ENCODE measurements at places on chromosomes 16 and 17. TPM values are rescaled to one million over a fixed set of nuclear protein-coding genes. Genes with fewer than 3 reads are reported as not detected.

GRCh38 chr17:83145358-83145738, 65.9 kb downstream of the METRNL start:
- DNase-seq, result no peak

DNA sequence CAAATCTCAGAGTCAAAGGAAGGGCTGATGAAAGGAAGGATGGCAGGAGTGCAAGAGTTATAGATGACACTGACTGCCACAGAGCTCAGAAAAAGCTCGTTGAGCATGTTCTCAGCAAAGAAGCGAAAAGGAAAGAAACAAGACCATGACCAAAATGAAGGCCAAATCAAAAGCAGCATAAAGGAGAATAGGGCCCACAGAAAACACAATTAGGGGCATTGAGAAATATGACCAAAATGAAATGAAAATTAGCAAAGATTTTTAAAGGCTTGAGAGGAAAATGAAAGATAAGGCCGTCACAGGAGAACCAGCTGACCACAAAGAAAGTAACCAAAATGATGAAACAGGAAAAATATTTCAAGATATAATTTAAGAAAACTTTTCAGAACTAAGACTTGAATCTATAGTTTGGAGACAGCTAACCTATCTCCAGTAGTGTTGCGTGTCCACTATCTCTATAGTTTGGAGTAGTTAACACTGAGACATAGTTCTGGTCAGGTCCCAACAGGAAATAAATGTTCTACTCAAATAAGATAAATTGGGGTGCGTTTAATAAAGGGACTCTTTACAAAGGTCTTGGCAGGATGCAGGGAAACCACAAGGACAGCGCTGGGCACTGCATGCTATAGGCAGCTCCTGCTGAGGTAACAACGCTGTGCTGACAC, 7.9 kb downstream of the PRSS54 start:
- DNase-seq, result no peak

DNA sequence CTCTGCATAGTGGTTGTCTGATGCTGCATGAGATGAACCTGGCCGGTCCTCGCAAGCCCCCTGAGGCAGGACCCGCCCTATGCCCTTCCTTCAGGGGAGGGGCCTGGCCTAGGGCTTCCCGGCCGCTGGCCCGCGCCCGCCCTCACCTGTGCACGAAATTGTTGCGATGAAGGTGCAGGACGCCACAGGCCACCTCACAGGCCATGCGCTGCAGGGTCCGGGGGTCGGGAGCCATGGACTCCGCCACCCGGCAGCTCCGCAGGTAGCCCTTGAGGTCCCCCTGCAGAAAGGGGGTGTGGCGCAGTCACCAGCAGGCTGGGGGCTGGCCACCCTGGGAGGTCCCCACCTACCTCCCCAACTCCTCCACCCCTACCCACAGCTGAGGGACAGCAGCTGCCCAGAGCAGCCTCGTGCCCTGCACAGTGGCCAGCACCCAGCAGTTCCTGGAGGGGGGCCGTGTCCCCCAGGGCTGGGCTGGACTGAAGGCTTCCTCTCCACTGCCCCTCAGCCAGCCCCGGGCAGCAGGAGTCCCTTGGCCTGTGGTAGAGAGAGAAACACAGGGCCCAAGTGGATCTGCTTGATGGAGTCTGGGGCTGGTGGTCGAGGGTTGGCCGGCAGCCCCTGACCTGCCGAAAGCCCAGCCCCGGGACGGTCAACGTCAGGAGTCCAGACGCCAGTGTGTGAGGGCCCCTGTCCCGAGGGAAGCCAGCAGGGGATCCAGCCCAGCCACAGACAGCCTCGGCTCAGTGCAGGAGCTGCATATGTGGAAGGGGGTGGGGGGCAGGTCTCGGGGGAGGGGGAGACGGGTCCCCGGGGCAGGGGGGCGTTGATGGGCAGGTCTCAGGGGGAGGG, 38.8 kb upstream of the PVALEF start:
- no peak for DNase-seq

DNA sequence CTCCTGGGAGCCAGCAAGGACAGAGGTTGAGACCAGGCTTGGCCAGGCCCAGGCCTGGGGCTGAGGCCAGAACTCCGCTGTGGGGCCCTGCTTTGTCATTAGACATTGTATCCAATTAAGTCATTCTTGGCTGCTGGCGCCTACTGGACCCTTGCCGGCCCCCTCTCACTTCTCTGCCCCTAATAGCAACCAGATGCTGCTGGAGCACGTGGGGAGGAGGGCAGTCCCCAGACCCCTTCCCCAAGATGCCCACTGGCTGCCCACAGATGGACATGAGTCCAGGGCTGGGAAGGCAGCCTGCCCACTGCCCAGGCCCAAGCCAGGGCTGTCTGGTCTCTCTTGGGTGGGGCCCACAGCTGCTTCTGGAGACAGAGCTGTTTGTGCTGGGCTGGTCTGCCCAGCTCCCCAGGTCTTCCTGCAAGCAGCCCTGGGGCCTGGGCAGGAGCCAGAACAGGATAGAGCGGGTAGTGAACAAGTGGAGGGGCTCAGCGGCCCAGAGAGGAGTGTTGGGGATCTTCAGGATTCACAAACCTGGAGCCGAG, 7.8 kb downstream of the PLXDC1 start:
- DNase-seq, result no peak

GRCh38 chr16:65548470-65548869, 426.6 kb upstream of the CDH11 start:
- no peak for DNase-seq

- DNase-seq, result no peak
Measured at GRCh38 chr16:11759997-11760396, 17.3 kb upstream of the TXNDC11 start.

- DNase-seq, result no peak
Measured at GRCh38 chr16:72850021-72850420, 197.9 kb downstream of the ZFHX3 start.

GRCh38 chr16:88118376-88118775, 167.1 kb downstream of the BANP start:
- no peak for DNase-seq

- no peak for DNase-seq
Measured at GRCh38 chr16:19485611-19486010, 36.3 kb downstream of the GDE1 start.

GRCh38 chr17:1758807-1759206, 3.1 kb upstream of the SERPINF1 start:
- DNase-seq, result no peak

DNA sequence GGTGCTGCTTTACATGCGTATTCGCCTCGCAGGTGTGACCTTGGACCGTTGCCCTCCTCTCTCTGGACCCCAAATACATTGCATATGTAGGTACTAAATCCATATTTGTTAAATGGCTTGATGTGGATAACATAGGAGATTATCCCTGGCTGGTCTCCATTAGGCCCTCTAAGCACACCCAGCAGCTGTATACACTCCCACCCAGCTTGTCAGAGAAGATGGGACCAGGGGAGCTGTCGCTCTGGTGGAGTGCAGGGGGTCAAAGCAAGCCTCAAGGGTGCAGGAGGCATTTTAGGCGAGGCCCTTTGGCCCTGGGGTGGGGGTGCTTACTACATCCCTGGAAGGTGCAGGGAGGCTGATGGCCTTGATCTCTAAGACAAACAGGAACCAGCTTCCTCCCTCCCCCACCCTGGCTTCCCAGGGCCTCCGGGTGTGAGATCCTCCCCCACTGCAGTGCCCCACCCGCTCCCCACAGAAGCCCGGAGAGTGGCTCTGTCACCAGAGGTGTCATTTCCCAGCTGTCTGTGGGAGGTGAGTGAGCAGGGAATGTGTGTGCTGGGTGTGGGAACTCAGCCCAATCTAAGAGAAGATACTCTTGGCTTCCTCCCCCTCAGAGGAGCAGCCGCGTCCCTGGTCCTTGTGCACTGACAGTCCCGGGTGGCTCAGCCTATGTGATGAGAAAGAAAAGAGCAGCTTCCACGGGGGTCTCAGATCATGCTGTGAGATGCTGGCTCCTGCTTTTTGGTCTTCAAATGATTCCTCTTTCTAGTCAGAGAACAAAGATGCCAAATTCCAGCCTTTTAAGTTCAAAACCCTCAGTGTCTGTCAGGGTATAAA, 1.4 kb upstream of the VAMP2 start:
- peak; percentile 81 for DNase-seq

DNA sequence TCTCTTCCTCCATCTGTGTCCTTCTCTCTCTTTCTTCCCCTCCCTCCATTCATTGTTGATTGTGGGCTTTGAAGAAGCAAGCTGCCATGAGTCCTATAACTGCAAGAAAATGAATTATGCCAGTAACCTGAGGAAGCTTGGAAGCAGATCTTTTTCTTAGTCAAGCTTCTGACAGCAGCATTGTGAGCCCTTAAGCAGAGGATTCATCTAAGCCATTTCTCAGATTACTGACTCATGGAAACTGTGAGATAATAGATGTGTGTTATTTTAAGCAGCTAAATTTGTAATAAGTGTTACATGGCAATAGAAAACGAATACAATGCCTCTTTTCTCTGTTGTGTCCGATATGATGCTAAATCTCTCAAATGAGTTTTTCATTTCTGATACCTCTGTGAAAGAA, 1109.7 kb downstream of the CDH11 start:
- DNase-seq, result no peak

GRCh38 chr17:73720187-73720834, 76.1 kb upstream of the SDK2 start:
- DNase-seq, result peak; percentile 50

GRCh38 chr17:7684851-7685532, 2.3 kb downstream of the TP53 start:
- DNase-seq, result no peak

DNA sequence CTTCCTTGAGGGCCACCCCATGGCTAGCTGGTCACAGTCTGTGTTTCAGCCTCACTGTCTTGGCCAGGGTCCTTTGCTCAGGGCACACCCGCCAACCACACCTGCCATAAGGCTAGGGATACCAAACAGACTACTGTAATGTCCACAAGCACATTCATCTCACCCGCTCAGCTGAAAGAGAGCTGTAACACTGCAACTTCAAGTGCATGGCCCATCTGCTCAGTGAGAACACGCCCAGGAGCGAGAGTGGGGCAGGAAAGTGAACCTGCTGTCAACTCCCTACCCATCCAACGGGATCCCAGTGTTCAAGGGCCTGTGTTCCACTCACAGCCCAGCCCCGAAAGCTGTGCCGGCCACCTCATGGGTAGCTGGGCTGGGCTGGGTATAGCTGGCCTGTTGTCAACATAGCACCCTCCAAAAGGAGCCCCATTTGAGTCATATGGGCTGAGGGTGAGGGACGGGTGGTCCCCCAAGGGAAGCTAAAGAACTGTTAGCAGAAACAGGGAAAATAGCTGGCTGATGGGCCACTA, 55.7 kb downstream of the SCNN1B start:
- no peak for DNase-seq

DNA sequence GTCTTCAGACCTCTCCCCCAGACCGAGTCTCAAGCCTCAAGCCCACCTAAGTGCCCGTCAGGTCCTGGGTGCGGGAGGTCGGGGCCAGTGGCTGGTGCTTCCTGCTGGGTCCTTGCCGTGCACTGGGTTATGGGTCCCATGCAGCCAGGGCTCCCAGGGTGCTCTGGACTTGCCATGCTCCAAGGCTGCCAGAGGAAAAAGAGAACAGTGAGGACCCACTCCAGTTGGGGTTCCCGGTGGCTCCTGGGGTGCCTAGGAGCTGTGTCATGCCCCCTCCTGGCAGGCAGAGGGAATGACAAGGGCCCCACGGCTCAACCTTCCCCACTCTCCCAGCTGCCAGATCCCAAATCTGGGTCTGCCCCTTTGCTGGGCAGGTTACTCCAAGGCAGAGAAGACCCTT, 3.8 kb downstream of the SNX20 start:
- DNase-seq, result no peak

DNA sequence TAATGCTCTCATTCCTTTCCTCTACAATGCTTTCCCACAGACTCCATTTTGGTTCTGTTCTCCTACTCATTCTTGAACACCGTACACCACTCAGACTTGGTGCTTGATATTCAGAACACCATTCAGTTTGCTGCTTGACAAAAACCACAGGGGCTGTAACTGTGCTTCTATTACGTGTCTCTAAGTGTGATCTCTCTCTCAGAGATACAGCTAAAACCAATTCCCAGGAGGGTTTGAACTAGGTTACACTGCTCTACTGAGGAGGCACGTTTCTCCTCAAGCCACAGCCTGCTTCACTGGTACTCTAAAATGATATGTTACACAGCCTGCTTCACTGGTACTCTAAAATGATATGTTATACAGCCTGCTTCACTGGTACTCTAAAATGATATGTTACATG, 175.7 kb downstream of the CEP112 start:
- DNase-seq, result no peak

DNA sequence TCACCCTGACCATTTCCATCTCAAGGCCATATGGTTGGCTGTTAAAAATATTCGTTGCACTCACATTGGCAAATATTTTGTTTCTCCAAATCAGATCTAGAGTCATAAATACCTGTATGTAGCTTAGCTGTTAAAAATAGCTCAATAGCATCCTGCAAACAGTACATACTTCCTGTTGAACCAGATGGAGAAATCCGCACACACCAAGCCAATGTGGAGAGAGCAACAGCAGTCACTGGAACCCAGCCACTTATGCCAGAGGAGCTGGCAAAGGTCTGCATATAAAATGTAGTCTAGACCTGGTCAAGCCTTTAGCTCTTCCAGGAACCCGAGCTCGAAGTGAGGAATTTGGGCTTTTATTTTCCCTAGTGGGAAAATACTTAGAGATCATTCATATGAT, 146.4 kb upstream of the KCNJ16 start:
- DNase-seq, result no peak

- no peak for DNase-seq
Measured at GRCh38 chr16:85036236-85037049, 8.8 kb downstream of the KIAA0513 start.

DNA sequence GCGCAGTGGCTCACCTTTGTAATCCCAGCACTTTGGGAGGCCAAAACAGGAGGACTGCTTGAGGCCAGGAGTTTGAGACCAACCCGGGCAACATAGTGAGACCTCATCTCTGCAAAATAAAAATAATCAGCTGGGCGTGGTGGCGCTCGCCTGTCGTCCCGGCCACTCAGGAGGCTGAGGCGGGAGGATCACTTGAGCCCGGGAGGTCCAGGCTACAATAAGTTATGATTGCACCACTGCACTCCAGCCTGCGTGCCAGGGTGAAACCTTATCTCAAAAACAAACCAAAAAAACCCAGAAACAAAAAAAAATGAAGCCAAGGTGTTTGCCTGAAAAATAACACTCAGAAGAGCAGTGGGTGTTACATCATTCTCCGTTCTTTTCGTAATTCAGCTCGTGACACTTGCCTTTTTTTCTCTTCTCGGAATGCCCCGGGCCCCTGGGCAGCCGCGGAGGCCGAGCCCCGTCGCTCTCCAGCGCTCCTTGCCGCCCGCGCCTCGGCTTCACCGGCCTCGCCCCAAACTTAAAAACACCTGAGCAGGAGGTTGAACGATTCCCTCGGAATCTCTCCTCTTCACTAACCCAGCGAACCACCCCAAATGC, 17.0 kb downstream of the PRCD start:
- DNase-seq, result no peak

GRCh38 chr17:78230996-78231935, at the start of gene TMEM235:
TMEM235 (plus strand) TSS chr17:78231631; CDS start chr17:78232024, 393 bp downstream.
- no peak for DNase-seq

CCL5 gene
- 26.7 TPM for total RNA-seq

CD300H gene
- total RNA-seq, result 0.38 TPM

ZNF629 gene
- total RNA-seq, result 5.0 TPM

C17orf67 gene
- total RNA-seq, result 8.0 TPM

CCL14 gene
- 4.1 TPM for total RNA-seq

GSG1L2 gene
- total RNA-seq, result not detected

ITPRIPL2 gene
- 2.5 TPM for total RNA-seq

CTRB1 gene
- total RNA-seq, result 0.14 TPM

B3GNT9 gene
- 1.3 TPM for total RNA-seq

GAST gene
- 5.0 TPM for total RNA-seq
